Psoas muscle (tissue), 8 donors: ENCODE measurements at places on chromosomes 16 and 17. TPM values are rescaled to one million over a fixed set of nuclear protein-coding genes. Genes with fewer than 3 reads are reported as not detected.

The APOH gene
- 1.3 TPM for total RNA-seq

The ZNF469 gene
- total RNA-seq = 0.56 TPM

- no peak for DNase-seq
- H3K36me3 ChIP-seq = peaks cover 80% of the 10 kb centered on the region
- no peak overlapping the region for H3K4me3 ChIP-seq
- H3K27ac ChIP-seq = no peak overlapping the region
- H3K27me3 ChIP-seq = no peaks in the 10 kb centered on the region
These were observed 41.9 kb upstream of the RHBDL3 start for GRCh38 chr17:32223703-32224102.

DNA sequence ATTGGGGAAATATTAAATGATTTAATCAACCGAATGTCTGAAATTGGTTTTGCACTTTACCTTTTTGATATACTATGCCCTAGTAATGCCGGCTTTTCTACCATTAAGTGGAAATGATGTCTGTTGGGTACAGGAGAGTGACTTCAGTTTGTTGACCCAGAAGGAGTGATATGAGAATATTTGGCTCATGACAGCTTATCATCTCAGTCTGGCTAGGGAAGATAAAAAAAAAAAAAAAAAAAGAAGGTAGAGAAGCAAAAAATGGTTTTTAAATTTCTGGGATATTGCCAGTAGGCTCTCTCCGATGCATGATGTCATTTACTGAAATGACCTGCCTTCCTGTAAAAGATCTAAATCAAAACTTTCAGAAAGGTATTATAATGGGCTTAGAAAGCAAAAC lies 69.0 kb downstream of the CNTNAP4 start:
- H3K27me3 ChIP-seq = no peaks in the 10 kb centered on the region
- no peak overlapping the region for H3K4me3 ChIP-seq
- H3K27ac ChIP-seq = no peak overlapping the region
- H3K36me3 ChIP-seq = no peaks in the 10 kb centered on the region

The KRT9 gene
- not detected for total RNA-seq

- no peak for DNase-seq
- H3K27me3 ChIP-seq = peaks cover 4% of the 10 kb centered on the region
- no peak overlapping the region for H3K4me3 ChIP-seq
- H3K4me1 ChIP-seq = no peaks in the 10 kb centered on the region
- no peaks in the 10 kb centered on the region for H3K36me3 ChIP-seq
- H3K27ac ChIP-seq = no peak overlapping the region
These were observed 165.6 kb downstream of the SPECC1 start for GRCh38 chr17:20174588-20175265.

DNA sequence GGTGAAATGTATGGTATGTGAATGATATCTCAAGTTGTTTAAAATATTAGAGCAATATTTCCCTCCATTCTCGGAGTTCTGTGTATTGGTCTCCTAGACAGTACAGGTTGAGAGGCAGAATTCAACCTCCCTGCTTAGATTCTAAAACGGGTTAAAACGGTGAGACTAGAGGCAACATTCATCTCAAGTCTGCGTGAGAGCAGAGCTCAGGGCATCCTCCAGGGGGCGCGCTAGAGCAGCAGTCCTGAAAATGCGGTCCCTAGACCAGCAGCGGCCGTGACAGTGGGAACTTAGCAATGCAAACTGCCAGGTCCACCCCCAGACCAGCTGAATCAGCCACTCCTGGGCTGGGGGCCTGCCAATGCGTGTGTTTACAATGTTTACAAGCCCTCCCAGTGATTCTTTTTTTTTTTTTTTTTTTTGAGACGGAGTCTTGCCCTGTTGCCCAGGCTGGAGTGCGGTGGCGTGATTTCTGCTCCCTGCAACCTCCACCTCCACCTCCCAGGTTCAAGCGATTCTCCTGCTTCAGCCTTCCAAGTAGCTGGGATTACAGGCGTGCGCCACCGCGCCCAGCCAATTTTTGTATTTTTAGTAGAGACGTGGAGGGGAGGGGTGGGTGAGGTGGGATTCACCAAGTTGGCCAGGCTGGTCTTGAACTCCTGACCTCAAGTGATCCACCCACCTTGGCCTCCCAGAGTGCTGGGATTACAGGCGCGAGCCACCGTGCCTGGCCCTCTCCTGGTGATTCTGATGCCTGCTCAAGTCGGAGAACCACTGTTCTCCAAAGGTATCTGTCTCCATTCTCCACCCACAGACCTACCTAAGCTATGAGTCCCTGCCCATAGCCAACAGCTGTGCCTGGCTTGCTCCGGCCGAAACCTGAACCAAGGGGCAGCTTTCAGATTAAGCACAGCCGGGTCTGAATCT lies 24.2 kb downstream of the KLHL36 start:
- H3K27me3 ChIP-seq = no peaks in the 10 kb centered on the region
- no peaks in the 10 kb centered on the region for H3K4me1 ChIP-seq
- no peak overlapping the region for H3K27ac ChIP-seq
- no peak overlapping the region for H3K4me3 ChIP-seq
- peak; percentile 90 for DNase-seq

The MYH13 gene
- 0.08 TPM for total RNA-seq

- H3K36me3 ChIP-seq = no peaks in the 10 kb centered on the region
- no peaks in the 10 kb centered on the region for H3K27me3 ChIP-seq
- H3K4me1 ChIP-seq = peaks cover 19% of the 10 kb centered on the region
- peak; percentile 83 for DNase-seq
- H3K4me3 ChIP-seq = no peak overlapping the region
These were observed 16.2 kb downstream of the RPH3AL start for GRCh38 chr17:336110-337021.

The MEAK7 gene
- total RNA-seq = 7.1 TPM

- no peaks in the 10 kb centered on the region for H3K36me3 ChIP-seq
- H3K4me1 ChIP-seq = peaks cover 5% of the 10 kb centered on the region
- H3K27me3 ChIP-seq = peaks cover 3% of the 10 kb centered on the region
- H3K4me3 ChIP-seq = no peak overlapping the region
These were observed 3.6 kb downstream of the FA2H start for GRCh38 chr16:74770831-74771526.

The UBALD2 gene
- 231 TPM for total RNA-seq

The ZSCAN10 gene
- total RNA-seq = not detected

The TMEM235 gene
- total RNA-seq = not detected

DNA sequence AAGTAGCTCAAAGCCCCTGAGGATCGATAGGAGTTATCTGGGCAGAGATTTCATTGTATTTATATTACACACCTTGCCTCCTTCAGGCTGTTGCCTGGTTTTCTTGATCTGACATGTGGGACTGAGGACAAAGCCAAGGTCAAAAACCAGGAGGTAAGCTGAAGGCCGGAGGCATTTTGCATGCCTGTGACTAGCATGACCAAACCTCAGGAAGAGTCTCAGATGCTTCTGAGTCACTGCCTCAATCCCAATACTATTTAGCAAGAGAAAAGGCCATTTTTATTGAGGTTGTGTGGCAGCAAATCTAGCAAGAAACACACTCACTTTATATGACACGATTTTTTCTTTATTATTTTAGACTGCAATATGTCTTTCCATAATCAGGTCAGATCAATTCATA lies 968.1 kb downstream of the CDH11 start:
- H3K4me1 ChIP-seq = no peaks in the 10 kb centered on the region
- no peaks in the 10 kb centered on the region for H3K27me3 ChIP-seq
- no peak for DNase-seq
- no peak overlapping the region for H3K4me3 ChIP-seq
- no peaks in the 10 kb centered on the region for H3K36me3 ChIP-seq

The CDR2 gene
- 11.9 TPM for total RNA-seq

The INCA1 gene
- total RNA-seq = 2.9 TPM

The MPV17L gene
- 26.2 TPM for total RNA-seq

GRCh38 chr17:50815400-50815799 lies 20.0 kb upstream of the WFIKKN2 start:
- H3K27me3 ChIP-seq = peaks cover 5% of the 10 kb centered on the region
- H3K4me3 ChIP-seq = no peak overlapping the region
- H3K4me1 ChIP-seq = no peaks in the 10 kb centered on the region
- DNase-seq = no peak

GRCh38 chr17:5234645-5235576 lies at the start of gene SCIMP:
SCIMP (minus strand) TSS chr17:5234860; CDS start chr17:5234755, 105 bp downstream.
- no peaks in the 10 kb centered on the region for H3K36me3 ChIP-seq
- no peak within 1 kb of the TSS for H3K27ac ChIP-seq
- DNase-seq = no peak
- H3K27me3 ChIP-seq = no peaks in the 10 kb centered on the region
- no peaks in the 10 kb centered on the region for H3K4me1 ChIP-seq

DNA sequence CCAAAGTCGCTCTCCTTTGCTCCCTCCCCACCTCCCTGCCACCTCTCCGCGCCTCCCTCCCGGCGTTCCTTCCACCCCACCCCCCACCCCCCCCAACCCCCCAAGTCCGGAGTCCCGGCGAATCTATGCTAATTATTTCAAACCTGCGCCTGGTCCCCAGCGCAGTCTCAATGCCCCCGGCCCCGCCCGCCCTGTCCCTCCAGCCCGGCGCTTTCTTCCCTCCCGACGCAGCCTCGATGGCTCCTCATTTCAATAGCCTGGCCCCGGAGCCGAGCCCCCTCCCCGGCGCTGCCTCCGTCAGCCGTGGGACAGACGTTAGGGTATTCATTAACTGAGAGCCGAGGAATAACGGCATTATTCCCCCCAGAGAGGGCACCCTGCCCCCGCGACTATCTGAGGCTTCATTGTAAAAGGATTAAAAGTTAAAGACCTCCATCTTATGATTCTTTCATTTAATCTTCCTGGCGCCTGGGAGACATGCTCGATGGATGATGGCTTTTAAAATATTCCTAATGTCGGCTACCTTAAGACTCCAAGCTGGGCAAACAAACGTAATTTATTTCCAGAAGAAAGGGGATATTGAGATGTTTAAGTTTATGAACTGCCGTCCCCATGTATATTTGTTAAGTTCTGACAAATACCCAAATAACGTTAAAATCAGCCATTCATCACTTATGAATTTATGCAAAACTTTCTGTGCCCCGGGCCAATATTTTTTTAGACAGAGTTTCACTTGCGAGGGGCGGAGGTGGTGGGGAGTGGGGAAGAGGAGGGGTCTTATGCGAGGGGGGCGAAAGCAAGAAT lies 3.4 kb downstream of the NOG start:
- no peak overlapping the region for H3K27ac ChIP-seq
- no peaks in the 10 kb centered on the region for H3K36me3 ChIP-seq
- no peaks in the 10 kb centered on the region for H3K27me3 ChIP-seq
- H3K4me3 ChIP-seq = peak overlapping the region; percentile 81

The TK2 gene
- total RNA-seq = 10.0 TPM

GRCh38 chr17:75240394-75241142 lies 20.8 kb downstream of the GGA3 start:
- peak; percentile 53 for DNase-seq
- H3K4me1 ChIP-seq = peaks cover 8% of the 10 kb centered on the region
- peaks cover 100% of the 10 kb centered on the region for H3K36me3 ChIP-seq
- no peak overlapping the region for H3K27ac ChIP-seq

DNA sequence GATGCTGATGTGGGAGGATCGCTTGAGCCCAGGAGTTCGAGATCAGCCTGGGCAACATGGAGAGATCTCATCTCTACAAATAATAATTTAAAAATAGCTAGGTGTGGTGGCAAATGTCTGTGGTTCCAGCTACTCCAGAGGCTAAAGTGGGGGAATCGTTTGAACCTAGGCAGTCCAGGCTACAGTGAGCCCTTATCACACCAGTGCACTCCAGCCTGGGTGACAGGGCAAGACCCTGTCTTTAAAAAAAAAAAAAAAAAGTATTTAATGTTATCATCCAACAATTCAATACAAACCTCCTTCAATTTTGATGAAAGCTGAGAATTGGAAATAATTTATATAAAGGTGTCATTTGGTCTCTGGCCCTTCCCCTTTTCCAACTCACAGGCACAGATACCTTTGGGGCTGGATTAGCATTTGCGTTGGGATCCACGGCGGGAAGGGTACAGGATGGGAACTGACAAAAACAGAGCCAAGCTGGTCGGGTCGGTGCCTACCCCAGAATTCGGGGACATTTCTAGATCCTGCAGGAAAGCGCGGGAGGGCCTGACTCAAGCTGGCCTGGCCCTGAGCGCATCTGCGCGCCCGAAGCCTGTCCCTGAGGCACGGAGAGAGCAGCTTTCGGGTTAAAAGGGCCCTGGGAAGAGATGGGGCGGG lies 860 bp upstream of the DCAF7 start:
- no peak for DNase-seq
- peak overlapping the region; percentile 92 for H3K27ac ChIP-seq
- peaks cover 35% of the 10 kb centered on the region for H3K4me1 ChIP-seq
- peak overlapping the region; percentile 94 for H3K4me3 ChIP-seq
- H3K27me3 ChIP-seq = no peaks in the 10 kb centered on the region
- no peaks in the 10 kb centered on the region for H3K36me3 ChIP-seq

The KCNH4 gene
- total RNA-seq = 0.08 TPM

- H3K36me3 ChIP-seq = no peaks in the 10 kb centered on the region
- peak within 1 kb of the TSS; percentile 66 for H3K4me3 ChIP-seq
- peaks cover 8% of the 10 kb centered on the region for H3K27me3 ChIP-seq
- peaks cover 16% of the 10 kb centered on the region for H3K4me1 ChIP-seq
- H3K27ac ChIP-seq = peak within 1 kb of the TSS; percentile 75
These were observed at the start of gene PCGF2 for GRCh38 chr17:38748149-38748891. PCGF2 (minus strand) TSS chr17:38748336; CDS start chr17:38740402, 7,934 bp downstream.

- peak overlapping the region; percentile 40 for H3K4me3 ChIP-seq
- peaks cover 14% of the 10 kb centered on the region for H3K4me1 ChIP-seq
These were observed 214.2 kb downstream of the STX8 start for GRCh38 chr17:9361188-9361955.

DNA sequence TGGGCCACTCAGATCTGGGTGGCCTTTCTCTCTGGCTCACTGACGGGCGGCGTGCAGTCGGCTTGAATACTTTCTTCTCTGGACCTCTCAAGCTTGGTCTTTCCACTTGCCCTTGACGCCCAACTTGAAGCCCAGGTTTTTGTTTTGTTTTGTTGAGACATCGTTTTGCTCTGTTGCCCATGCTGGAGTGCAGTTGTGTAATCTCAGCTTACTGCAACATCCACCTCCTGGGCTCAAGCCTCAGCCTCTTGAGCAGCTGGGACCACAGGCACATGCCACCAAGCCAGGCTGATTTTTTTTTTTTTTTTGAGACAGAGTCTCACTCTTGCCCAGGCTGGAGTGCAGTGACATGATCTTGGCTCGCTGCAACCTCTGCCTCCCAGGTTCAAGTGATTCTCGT lies 22.7 kb upstream of the KIF19 start:
- H3K27me3 ChIP-seq = no peaks in the 10 kb centered on the region
- H3K27ac ChIP-seq = no peak overlapping the region
- no peak for DNase-seq
- no peak overlapping the region for H3K4me3 ChIP-seq

- no peak overlapping the region for H3K4me3 ChIP-seq
- no peaks in the 10 kb centered on the region for H3K36me3 ChIP-seq
- no peak overlapping the region for H3K27ac ChIP-seq
- no peaks in the 10 kb centered on the region for H3K27me3 ChIP-seq
These were observed 11.3 kb downstream of the PLD2 start for GRCh38 chr17:4818276-4818675.

The RETREG3 gene
- 39.1 TPM for total RNA-seq

DNA sequence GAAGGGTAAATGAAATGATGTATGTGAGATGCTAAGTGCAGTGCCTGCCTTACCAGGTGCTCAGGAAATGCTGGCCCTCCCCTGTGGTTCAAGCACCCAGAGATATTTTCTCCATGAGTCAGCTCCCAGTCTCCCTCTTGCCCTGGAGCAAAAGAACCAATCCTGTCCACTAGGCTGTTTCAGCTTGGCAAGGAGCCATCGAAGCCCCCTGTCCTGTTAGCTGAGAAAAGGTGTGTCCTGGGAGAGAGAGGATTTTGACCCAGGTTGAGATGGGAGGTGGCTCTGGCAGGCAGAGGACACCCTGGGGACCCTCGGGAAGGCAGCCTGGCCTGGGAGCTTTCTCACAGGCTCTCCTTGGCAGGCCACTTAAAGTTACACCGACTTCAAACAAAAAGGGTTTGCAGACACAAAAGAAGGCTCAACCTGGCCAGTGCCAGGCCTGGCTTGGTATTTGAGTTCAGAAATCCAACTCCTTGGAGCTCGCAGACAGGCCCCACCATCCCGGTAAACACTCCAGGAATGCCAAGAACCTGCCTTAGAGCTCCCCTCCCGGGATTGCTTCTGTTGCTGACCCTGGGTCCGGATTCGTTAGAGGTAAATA lies 29.6 kb downstream of the NTN1 start:
- no peak overlapping the region for H3K4me3 ChIP-seq
- no peak overlapping the region for H3K27ac ChIP-seq
- H3K4me1 ChIP-seq = no peaks in the 10 kb centered on the region

The CX3CL1 gene
- 3.8 TPM for total RNA-seq
